ENCODE measurements at places on chromosomes 3 and 15.

DNA sequence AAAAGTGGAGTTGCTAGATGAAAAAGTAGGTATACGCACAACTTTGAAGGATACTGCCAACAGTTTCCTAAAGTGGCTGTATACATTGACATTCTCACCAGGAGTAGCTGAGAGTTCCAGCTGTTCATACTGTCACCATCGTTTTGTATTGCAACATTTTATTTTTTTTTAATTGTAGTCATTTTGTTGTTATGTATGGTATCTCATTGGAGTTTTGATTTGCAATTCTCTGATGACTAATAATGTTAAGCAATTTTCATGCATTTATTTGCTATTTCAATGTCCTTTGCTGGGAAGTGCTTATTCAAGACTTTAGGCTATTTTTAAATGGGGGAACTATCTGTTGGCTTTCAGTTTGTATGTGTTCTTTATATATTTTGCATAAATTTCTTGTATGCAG lies 185.1 kb upstream of the TGFBR2 start:
- no peak for DNase-seq

- no peak for DNase-seq
Observed at GRCh38 chr3:47612178-47612577, 33.5 kb upstream of the CSPG5 start.

DNA sequence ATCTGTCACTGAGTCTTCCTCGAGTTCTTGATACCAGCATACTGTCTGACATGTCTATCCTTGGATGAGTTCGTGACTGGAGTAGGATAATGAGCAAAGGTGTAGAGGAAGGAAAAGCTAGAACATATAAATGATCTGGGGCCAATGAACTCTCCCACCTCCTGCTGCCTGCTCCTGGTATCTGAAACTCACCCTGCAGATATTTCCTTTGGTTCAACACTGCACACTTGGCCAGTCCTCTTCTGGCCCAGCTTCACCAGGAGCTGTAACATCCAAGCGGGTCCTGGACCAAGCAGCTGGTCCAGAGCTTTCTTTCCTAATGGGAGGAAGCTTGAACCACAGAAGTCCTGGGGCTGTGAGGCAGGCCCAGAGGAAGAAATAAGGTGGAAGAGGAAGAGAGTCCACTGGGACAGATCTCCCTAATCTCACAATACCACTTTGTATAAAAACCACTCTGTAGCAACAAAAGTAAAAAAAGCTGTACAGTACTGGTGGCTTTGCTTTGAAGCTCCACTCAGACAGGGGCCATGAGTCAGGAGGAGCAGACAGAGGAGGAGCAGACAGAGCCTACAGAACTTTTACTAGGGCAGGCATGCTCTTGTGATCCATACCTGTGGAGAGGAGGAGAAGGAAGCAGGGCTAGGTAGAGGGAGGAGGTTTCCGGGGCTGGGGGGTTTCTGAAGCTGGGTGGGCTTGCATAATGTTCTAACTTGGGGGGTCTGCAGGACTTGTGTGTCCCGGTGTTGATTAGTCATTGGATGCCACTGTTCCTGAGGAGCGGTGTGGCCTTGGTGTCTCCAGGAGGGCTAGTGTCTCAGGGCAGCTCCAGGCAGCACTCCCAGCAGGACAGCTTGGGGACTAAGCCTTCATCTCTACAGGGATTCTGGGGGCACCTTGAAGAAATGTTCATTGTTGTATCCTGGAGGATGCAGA lies 166.9 kb downstream of the ABHD5 start:
- DNase-seq: no peak

GRCh38 chr3:151085227-151085888 lies at the start of gene MED12L:
Gene MED12L (plus strand): TSS chr3:151085664. CDS start chr3:151086927, 1,263 bp downstream.
- DNase-seq: peak; percentile 9

GRCh38 chr15:91099616-91099994 lies 452 bp upstream of the SV2B start:
- DNase-seq: no peak

GRCh38 chr3:38616658-38617057 lies 32.8 kb downstream of the SCN5A start:
- no peak for DNase-seq

DNA sequence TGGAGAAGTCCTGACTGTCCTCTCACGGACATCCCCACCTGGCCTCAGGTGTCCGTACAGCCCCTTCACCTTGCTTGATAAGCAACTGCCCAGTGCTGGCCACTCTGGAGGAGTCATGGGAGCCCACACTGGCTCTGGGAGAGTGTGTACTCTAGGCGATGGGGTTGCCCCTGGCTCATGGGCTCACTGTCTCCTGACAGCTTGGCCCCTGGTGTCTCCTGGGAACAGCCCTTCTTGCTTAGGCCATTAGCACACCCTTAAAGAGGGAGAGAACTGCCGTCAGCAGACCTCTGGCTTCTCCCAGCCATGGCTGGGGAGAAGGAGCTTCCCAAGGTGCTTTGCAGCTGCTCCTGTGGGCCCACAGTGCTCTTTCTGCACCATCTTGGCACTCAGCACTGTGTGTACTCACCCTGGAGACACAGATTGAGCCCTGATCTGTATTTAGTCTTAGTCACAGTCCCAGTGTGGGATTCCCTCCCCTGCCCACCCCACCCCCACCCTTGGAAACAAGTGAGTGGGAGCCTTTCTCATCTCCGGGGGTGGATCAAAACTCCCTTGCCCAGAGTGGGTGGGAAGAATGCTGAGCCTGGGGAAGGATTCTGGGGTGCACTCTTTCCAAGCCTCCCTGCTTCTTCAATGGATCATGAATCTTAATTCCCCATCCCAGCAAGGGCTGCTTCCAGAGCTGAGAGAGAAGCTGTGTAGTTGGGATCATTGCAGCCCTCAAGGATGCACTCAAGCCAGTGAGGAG lies 83.5 kb upstream of the ADPGK start:
- no peak for DNase-seq

- no peak for DNase-seq
Observed at GRCh38 chr3:14391033-14391432, 11.4 kb upstream of the SLC6A6 start.

DNA sequence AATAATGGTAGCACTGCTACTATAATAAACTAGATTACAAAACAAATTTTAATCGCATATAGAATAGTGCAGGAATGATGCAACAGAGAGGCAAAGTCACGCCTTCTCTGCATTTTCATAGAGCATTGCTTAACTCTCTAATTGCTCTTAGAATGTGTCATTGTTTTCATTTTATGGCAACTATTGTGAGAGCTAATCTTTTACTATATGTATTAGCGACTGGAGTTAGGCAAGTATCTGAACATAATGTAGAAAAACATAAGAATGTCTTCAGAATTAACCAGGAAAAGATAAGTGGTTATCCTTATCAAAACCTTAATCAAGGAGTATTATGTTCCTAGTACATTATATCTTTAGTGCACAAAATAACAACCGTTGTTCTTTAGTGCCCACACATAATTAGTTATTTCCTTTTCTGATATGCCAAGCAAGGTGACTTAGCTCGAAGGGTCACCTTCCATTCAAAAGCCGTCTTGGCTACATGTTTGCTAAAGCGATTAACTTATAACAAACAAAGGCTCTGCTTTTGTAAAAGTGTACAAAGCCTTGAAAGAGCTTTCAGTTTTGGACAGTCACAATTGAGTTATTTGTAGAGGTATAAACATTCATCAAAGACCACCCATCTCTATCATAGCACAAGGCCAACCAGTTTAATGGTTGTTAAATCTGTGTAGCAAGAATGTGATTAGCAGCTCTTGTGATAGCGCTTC lies 1328.9 kb downstream of the ROBO2 start:
- DNase-seq: no peak

All from stimulated activated CD8-positive, alpha-beta memory T cell treated with anti-CD3 and anti-CD28 coated beads, Interleukin-2, amount 100 ng/mL, for 1 hour (primary cell).